ENCODE measurements at places on chromosomes 5 and 9.
A peak's percentile ranks its signal among the peaks of the same experiment; 100 is the strongest.

- peak; percentile 35 for DNase-seq
These were observed 23.4 kb downstream of the WNK2 start for GRCh38 chr9:93207326-93207814.

- no peak for DNase-seq
These were observed 156.3 kb downstream of the HMHB1 start for GRCh38 chr5:143968071-143968878.

GRCh38 chr5:79508354-79508753, 5.6 kb downstream of the HOMER1 start:
- DNase-seq: no peak

DNA sequence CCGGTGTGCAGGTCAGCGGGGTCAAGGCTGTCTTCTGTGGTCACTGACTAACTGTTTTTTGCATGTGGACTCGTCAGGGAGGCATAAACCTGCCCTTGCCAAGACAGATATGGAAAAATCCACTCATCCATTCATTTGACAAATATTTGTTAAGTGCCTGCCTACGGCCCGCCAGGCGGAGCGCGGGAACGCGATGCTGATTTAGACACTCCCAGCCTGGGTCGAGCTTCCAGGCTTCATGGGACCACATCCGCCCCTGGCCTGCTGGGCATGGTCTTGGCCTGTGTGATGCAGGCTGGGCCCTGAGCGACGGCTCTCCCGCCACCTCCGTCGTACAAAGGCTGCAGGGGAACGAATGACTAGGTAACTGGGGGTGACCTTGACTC, 18.1 kb downstream of the MYMK start:
- peak; percentile 72 for DNase-seq

- no peak for DNase-seq
These were observed 106.5 kb upstream of the DMRT1 start for GRCh38 chr9:734831-735511.

DNA sequence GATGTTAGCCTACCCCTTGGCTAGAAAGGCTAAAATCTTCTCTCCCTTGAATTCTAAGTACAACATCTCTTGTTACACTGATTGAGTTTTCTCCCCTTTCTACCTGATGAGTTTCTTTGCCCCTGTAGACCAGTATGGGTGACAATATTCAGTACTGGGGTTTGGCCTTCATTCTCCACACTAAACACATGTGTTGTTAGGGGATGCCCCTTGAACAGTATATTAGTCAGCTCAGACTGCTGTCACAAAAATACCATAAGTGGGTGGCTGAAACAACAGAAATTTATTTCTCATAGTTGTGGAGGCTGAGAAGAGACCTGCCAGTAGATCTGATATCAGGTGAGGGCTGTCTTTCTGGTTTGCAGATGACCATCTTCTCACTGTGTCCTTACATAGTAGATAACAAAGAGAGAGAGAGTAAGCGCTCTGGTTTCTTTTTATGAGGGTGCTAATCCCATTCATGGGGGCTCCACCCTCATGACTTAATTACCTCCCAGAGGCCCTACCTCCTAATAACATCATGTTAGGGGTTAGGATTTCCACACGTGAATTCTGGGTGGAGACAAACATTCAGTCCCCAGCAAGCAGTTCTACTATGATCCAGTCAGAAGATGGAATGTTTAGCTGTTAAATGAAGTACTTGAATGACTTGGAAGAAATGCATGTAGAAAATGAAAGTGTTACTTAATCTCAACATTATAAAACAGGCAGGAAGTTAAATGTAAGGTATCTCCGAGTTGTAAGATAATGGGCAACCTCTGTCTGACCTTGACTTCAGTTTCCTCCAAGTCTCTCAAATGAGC, 17.5 kb downstream of the VLDLR start:
- no peak for DNase-seq

Data from tibial nerve (tissue), 4 donors.